Putamen (tissue), 1 donor: ENCODE measurements at places on chromosomes 12 and 14.

GRCh38 chr14:34993426-34993825, 10.6 kb downstream of the SRP54 start:
- no peak for DNase-seq

GRCh38 chr14:21723431-21724045, 49.9 kb upstream of the OR4E1 start:
- no peak for DNase-seq

GRCh38 chr14:55306938-55307589, 35.8 kb downstream of the FBXO34 start:
- no peak for DNase-seq

- DNase-seq, result no peak
Observed at GRCh38 chr14:88521818-88522217, 33.0 kb downstream of the PTPN21 start.

DNA sequence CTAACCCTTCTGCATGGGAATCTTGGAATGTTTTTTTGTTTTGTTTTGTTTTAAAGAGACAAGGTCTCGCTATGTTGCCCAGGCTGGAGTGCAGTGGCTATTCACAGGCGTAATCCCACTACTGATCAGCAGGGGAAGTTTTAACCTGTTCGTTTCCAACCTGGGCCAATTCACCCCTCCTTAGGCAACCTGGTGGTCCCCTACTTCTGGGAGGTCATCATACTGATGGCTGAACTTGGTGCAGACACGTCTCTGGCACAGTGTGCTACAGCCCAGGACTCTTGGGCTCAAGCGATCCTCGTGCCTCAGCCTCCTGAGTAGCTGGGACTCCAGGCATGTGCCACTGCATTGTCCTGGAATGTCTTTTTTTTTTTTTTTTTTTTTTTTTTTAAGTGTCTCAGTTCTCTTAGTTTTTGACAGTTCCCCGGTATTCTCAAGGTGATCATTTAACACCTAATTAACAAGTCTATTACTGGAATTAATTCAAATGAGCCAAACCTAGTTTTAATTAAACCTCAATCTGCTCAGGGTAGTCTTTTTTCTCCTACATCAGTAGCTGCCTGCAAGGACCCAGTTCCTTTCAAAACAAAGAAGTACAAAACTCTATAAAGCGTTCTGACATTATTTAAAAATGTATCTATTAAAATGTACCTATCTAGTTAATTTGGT, 49.0 kb upstream of the ISM2 start:
- no peak for DNase-seq

DNA sequence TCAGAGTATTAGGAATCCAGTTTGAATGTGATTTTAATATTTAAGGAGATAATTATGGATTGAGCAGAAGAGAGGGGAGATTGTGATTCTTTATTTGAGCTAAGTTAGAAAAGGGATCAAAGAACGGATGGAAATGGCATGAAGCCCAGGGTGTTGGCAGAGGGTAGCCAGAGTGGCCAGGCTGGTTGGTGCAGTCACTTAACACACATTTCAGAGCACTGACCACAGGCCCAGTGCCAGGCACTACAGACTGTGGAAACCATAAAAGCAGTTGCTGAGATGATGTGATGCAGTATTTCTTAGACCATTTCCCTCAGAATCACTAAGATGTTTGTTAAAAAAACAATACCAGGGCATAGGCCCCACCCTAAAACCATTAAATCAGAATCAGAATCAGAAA, 167.7 kb upstream of the AMIGO2 start:
- DNase-seq, result peak; percentile 29

DNA sequence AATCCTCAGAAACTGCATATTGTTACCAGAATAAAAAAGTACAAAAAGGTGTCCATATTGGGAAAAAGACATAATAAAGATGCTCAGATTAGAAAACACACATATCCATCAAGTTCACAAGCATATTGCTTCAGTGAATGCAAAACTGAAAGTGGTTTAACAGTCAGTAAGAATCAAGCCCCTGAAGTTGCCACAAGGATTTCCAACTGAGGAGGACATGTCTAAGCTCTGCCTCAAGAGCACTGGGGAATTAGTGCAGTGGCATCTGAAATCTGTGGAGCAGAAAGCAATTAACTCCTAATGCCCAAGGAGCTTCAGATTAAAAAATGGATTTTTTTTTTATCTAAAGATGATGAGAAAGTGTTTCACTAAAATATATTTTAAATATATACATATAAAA, 113.2 kb downstream of the DENND5B start:
- DNase-seq, result no peak

GRCh38 chr12:3747543-3747942, 5.4 kb downstream of the CRACR2A start:
- DNase-seq, result no peak

DNA sequence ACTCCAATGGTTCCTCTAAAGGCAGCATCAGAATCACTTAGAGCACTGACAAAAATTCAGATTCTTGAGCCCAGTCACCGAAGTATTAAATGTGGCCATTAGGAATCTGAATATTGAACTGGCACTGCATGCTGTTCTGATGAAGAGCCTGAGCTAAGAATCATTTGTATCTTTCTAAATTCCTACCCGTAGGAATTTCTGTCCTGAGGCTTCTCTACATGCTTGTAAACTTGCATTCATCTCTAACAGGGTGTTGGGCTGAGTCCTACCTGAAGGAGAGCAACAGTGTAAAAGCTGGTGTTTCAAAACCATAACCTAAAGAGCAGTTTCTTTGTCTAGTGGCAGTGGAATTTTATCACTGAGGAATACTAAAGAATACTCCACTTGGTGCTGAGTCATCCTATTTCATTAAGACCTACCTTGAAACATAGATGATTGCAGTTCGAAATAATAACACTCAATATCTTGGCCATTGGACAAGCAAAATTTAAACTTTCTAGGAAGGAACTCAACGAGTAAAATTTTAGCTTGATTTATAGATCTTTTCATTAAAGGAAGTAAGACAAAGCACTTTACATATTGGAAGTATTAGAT, 35.5 kb upstream of the C12orf75 start:
- no peak for DNase-seq

DNA sequence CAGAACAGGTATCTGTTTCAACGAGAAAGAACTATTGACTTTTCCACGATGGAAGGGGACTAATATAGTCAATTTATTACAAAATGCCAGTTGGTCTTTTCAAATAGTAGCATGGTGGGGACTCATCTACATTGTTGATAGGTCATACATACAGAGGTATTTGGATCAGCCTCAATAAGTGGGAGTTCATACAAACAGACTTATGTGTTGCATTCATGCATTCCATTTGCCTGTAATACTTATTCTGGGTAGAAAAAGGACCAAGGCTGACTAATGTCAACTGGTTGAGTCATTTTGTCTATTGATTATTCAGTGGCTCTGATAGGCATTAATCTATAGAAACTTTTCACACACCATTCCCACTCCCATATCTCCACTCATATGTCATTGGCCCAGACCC, 41.5 kb upstream of the GLIPR1 start:
- no peak for DNase-seq

DNA sequence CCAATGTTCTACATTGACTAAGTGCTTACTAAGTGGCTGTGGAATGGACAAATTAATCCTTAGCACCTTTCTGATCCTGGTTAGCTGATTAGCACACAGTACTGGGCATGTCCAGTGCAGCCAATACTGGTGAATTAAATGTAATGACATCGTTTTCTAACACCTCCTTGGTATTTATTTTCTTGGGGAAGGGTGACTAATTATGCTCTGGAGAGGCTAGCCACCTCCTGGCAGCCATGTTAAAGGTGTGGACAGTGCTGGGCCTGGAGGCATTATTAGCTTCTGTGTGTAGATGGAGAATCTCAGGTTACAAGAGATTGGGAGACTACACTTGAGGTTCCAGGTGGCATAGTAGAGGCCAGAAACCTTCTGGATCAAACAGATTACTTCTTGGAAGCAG, 230.9 kb upstream of the DDHD1 start:
- DNase-seq, result no peak

GRCh38 chr14:76138119-76138757, 13.5 kb upstream of the GPATCH2L start:
- DNase-seq, result no peak

GRCh38 chr14:57066887-57067513, 201.7 kb downstream of the EXOC5 start:
- peak; percentile 24 for DNase-seq

DNA sequence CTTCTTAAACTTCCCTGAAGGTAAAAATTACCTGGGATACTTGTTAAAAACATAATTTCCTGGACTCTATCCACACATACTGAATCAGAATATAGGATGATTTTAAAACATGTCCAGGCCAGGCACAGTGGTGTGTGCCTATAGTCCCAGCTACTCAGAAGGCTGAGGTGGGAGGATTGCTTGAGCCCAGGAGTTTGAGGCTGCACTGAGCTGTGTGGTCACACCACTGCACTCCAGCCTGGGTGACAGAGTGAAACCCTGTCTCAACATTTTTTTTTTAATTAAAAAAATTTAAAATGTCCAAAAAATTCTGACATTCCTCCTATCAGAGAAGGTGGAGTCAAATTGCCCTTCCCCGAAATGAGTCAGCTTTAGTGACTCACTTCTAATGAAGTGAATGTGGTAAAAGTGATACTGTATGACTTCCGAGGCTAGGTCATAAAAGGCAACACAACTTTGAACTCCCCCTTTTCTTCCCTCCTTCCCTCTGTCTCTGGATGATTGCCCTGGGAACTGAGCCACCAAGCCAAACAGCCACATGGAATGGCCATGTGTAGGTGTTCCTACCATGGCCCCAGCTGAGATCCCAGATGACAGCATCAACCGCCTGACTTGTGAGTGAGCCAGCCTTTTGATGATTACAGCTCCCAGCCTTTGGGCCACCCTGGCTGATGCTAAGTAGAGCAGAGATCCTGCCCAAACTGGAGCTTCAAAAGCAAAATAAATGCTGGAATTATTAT, 36.3 kb downstream of the LIMA1 start:
- DNase-seq, result no peak

DNA sequence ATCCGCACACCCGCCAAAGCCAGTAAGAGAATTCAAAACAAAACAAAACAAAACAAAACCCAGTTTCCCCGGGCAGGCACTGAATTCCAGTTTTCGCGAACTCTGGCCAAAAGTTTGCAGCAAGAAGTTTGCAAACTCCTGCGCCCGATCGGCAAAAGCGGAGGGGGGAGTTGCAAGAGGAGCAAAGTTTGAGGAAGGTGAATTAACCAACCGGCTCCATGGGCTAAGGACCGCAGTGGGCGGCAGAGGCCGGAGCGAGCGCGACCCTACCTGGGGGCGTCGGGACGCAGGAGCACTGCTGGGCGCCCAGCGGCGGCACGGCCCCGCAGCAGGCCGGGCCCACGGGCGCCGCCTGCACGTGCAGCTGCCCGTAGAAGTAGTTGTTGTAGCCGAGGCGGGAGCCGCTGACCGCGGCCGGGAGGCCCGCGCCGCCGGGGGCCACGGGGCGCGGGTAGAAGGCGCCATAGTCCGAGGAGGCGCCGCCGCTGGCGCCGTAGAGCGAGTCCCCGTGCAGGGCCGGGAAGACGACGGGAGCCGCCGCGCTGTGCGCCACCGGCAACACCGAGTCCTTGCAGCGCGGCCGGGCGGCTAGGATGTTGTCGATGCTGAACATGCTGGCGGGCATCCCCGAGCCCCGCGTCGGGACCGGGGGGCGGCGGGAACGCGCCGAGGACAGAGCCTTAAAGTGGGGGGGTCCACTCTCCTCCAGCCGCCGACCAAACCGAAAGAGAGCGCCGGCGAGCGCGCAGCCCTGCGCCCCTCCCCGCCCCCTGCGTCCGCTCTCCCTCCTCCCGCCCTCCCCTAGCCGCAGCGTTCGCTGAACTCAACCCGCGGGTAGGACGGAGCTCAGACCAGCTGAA, at the start of gene GSC:
Gene GSC, minus strand, starts transcription at position 723 of the 860 bp plus-strand sequence. Its CDS starts 98 bp downstream, at position 625.
- no peak for DNase-seq

- peak; percentile 83 for DNase-seq
Observed at GRCh38 chr12:105226219-105226618, 9.8 kb downstream of the APPL2 start.

DNA sequence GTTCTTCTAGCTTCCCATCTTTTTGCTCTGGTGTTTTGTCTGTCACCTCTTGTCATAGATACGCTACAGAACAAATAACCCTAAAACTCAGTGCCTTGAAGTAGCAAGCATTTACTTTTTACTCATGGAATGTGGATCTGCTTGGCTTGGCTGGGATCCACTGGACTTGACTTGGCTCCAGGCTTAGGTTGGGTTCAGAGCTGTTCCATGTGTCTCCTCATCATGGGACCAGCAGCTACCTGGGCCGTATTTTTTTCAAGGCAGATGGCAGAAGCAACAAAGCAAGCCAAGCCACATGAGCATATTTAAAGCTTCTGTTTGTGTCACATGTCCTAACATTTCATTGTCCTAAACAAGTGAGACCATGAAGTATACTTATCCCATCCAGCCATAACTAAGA, 48.7 kb upstream of the ATF1 start:
- DNase-seq, result no peak

DNA sequence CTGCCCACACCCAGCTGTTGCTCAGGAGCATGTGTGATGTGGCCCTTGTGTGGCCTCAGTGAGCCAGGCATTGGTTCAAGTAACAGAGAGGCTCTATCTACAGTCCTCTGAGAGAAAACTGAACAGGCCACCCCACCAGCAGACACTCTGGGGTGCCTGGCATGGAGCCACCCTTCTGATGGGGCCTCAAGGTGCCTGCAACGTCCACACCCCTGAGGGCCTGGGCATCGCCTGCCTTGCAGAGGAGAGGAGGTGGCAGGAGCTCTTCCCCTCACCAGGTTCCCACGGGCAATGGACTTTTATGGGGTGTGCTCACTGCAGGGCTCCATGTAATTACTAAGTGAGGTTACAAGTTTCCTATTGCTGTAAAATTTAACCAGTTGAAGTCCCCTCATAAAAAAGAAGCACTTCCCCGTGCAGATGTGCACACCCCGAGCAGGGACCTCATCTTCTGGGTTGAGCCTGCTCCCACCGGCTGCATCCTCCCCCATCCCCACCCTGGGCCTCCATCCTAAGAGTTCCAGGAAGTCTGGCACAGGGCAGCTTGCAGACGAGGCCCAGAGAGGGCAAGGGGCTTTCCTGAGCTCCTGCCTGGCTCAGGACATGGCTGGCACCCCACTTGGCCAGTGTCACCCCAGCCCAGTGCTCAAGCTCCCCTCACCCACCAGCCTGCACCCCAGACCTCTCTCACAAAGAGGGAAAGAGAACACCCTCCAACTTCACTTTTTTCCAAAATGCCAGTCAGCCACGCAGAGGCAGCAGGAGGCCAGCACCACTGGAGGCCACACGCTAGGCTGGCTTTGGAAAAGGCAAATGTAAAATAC, 270.4 kb upstream of the RTL1 start:
- no peak for DNase-seq

DNA sequence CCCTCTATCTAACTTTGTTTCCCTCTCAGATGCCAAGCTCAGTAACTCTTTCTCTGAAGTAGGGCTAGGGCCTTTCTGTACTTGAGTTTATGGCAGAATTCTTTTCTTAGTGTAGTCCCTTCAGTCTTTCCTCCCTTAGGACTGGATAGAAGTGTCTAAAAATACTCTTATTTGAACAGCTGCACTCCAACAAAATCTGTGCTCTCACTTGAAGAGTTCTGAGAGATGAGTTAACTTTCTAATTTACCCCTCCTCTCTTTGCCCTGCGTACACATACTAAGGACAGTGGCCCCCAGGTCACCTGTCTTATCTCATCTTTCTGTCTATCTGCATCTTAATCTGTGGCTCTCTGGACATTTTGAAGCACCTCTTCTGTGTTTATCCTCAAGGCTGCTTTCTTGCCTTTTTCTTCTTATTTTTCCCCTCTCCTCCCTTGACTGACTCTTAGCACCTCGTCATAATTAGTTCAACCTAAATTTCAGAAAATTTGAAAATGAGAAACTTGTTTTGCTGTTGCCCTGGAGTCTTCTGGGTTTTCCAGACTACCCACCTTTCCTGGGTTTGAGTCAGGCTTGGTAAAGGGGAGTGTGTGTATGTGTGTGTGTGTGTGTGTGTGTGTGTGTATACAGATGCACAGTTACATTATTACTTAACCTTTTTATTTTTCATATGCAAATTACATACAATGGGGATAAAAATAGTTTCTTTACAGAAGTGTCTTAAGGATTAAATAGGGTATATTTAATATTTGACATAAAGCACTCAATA, 23.9 kb downstream of the NCKAP1L start:
- no peak for DNase-seq
